Activated CD4-positive, alpha-beta T cell treated with anti-CD3 and anti-CD28 coated beads, Interleukin-2, Interleukin-4, amounts not matched to agents 100 ng/mL and 50 ng/mL, durations not matched to agents 16 hours and 8 hours (primary cell): ENCODE measurements at places on chromosomes 6 and 20.

DNA sequence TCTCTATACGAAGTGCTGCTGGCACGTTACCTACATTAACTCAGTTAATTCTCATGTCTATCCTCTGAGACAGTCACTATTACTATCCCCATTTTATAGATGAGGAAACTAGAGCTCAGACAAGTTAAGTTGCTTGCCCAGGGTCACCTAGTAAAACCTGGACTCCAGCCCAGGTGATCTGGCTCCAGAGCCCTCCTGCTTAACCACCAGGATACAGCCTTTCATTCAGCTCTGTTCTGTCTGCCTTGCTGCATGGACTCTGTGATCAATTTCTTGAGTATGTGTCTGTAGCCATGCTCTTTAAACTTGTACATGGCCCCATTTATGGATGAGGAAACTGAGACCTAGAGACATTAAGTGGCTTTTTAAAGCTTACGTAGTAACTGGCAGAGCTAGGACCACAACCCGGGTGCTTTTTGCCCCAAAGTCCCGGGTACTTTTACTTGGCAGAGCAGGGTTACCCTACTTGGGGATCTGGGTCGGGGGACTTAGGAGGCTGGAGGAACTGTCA lies 4.7 kb downstream of the CDKN1A start:
- no peak for DNase-seq

GRCh38 chr6:75936682-75937081 lies 135.8 kb downstream of the IMPG1 start:
- no peak for DNase-seq

DNA sequence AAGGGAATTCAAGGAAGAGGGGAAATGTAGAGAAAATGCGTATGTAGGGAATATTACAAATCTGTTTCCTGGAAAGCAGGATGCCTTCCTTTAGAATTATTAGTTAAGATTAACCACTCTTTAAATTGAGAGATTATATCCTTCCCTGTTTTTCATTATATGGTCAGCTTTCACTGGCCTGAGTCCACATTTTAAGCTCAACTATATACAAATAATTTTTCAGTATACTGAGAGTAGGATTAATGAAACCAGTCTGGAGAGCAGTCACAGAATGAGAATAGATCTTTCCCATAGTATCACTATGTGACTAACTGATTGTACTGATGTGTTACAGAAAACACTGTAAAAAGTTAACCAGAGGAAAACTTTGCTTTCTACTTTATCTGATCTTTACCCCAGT lies 306.3 kb downstream of the LAMA2 start:
- DNase-seq: no peak

DNA sequence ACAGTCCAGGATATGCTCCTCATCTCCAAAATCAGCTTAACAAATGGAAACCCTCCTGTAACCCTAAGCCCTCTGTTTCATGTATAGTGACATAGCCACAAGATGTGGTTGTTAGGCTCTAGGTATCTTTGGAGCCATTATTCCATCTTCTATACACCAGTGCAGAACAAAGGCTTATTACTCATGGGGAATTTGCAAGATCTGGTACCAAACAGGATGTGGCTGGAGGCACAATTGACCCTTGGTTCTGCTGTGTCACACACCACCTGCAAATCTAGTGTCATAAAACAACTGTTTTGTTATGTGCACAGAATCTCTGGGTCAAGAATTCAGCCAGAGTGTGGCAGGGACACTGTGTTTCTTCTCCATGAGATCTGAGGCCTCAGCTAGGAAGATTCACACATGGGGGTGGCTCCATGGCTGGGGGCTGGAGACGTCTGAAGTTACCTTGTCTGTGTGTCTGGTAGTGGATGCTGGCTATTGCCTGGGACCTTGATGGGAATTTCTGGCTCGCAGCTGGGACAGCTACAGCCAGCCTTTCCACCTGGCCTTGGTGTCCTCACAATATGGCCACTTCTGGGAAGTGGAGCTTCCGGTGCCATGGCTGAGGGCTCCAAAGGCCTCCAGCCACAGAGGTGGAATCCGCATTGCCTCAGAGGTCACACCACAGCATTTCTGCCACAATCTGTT lies 369.9 kb downstream of the CDH26 start:
- DNase-seq: no peak

- DNase-seq: peak; percentile 93
Measured at GRCh38 chr6:155223646-155224451, 40.0 kb upstream of the CLDN20 start.

- no peak for DNase-seq
Measured at GRCh38 chr6:40440053-40440452, 147.1 kb downstream of the LRFN2 start.

DNA sequence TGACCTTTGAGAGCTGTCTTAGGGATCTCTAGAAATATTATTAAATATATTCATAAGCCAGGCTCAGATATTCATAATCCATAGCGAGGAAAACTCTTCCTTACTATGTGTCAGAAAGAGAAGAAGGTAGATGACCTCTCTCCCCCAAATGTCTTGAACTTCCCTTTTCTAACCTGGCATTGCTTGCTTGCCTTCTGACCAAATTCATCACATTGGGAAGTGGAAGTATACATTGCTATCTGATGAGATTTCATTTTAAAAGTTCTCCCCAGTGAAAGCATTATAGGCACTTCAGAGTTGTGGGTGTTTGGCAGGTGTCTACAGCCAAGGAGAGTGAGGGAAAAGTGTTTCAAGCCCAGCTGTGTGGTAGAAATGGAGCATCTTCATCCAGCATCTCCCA lies 197.3 kb downstream of the ZFAND3 start:
- no peak for DNase-seq

- DNase-seq: peak; percentile 39
Measured at GRCh38 chr6:80163754-80164187, 57.3 kb downstream of the BCKDHB start.

GRCh38 chr20:53009979-53010735 lies 38.0 kb downstream of the TSHZ2 start:
- no peak for DNase-seq

GRCh38 chr6:22413681-22414311 lies 117.0 kb upstream of the PRL start:
- no peak for DNase-seq

GRCh38 chr6:161082215-161082614 lies 90.6 kb downstream of the MAP3K4 start:
- DNase-seq: no peak

DNA sequence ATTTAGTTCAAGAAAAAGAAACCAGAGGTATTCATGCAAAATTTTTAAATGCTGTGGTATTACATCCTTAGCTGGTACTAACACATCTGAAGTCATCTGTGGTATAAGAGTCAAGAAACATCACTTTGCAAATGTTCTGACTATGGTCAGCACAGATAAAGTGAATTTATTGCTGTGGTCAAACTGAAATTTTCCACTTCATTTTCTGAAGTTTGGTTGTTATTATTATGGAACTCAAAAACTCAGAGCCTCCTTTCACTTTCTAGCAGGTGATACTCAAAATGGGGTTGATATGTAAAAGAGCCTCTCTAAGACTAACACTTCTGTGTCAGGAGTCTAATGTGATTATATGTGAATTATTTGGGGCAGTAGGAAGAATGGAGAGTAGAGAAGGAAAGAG lies 257.8 kb downstream of the RNGTT start:
- DNase-seq: no peak

DNA sequence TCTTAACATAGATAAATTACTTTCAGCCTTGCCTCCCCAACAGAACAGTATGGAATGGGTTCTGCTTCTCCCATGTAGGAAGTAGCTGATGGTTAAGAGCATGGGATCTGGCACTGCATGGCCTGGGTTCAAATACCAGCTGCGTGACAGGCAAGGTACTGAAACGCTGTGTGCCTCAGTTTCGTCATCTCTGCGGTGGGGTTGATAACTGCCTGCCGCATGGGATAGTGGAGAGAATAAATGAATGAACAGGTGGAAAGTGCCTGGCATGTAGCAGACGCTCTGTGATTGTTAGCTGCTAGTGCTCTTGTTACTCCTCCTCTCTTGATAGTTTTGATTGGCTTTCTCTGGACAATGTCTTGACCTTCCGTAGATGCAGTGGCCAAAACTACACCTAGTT lies 213.3 kb downstream of the ZDHHC14 start:
- DNase-seq: no peak

DNA sequence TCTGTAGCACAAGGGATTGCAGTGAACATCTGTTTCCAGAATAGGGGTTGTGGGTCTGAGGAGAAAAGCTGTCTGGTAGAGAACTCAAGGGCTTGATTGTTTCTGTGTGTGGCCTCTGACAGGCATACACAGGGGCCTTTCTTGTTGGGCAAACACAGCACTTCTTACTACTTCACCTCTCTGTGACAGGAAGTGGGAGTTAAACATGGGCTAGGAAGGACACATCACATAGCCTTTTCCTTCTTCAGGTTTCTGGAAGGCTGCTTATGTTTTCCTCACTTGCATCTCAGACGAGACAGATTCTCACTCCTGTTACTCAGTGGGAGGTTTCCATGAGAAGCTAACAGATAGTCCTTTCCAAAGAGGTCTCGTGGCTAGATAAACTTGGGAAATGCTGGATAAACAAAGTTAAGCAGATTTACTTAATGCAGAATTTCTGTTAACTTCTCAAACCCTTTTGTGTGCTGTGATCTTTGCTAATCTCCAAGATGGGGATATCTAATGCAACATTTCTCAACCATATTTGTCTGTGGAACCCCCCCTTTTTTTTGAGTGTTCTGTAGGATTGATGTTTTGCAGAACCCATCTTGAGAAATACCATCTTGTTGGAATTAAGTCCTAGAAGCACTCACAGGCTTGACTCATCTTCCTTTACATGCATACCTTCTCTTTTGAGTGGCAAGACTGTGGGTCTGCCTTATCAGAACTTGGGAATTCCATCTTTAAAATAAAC lies 41.9 kb upstream of the RNF8 start:
- DNase-seq: no peak

GRCh38 chr6:148959008-148959407 lies 212.2 kb downstream of the UST start:
- no peak for DNase-seq

DNA sequence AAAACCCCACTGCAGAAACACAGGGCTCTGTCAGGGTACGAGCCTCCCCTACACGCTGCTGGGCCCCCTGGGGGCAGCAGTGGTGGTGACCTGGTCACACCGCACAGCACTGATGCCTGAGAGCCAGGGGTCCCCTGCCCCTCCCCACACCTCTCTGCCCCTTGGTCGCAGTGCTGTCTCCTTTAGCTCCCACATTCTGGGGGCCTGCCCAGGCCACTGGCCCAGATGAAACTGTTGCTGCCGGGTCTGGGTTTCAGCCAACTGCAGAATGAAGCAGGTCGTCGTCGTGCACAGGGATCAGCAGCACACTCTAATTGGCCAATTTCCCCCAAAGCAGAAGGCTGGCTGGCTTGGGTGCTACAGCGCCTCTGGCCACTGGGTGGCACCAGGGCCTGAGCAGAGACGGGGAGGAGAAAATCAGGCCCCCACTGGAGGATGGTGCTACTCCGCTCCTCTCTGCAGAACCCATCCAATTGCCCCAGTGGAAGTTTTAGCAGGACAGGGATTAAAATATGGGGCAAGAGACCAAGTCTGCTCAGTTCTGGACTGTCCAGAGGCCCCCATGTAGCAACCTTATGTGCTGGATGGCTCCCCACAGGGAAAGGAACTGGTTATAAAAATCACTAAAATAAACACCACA lies 26.1 kb downstream of the DIDO1 start:
- peak; percentile 80 for DNase-seq

GRCh38 chr20:63084563-63084927 lies 77.8 kb upstream of the BHLHE23 start:
- DNase-seq: no peak

GRCh38 chr20:32547753-32548034 lies 37.4 kb downstream of the NOL4L start:
- no peak for DNase-seq

DNA sequence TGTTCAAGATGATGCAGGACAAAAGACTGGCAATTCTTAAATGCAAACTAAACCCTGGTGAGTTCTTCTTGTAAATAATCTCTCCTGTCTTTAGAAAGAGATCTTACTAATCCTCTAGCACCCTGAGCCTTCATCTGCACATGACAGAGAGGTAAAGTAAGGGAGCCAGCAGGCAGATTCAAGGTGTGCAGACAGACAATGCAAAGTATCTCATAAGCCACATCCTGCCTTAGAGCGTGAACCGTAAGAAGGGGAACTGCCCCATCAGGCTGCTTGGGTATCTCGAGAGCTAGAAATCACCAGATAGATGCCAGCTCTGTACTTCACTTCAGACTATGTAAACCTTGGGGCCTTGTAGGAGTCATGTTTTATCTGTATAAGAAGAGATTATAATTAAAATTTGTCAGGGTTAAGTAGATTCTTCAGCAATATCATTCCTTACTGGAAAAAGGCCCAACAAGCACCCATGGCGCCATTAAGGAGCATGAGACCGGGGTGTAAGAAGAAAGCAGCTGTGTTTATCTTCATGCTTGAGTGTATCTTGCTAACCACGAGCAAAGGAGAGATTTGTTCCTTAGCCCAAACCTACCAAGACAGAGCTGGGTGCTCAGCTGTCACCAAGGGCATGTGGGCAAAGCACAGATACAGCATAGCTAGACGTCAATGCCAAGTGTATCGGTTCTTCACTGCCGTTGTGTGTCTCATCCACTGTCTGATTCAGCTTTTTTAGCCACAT lies 24.4 kb downstream of the CNR1 start:
- DNase-seq: no peak

GRCh38 chr20:44552050-44552449 lies 30.2 kb upstream of the SERINC3 start:
- no peak for DNase-seq

DNA sequence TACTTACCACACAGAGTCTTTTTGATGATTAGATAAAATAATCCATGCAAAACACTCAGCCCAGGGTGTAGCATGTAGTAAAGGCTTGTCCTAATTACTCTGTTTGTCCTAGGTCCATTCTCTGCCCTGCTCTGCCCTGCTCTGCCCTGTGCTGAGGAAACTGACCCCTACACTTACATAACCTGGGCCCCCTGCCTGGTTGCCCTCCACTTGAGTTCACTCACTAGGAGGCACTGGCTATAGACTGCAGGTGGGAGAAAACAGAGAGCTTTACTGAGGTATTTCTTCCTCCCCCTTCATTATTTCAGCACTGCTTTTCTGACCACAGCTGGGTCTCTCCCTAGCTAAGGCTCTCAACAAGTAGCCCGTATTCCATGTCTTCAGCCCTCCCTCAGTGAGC lies 70.9 kb upstream of the TBX18 start:
- DNase-seq: no peak

DNA sequence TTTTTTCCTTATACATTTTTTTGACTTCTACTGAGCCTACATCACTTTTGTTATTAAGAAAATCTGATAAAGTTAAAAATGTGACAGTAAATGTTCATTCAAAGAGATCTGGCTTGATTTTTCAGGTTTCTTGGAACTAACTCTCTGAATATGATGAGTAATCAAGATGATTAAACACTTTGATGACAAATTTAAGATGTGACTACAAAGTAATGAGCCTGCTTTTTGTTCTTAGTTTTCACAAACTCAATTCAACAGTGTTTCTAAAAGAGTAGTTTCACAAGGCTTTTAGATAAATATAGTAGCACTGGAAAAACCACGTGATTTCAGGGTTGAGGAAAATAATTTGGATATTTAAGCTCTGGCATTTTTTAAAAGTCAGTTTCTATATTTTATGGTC lies 37.9 kb upstream of the HDDC2 start:
- no peak for DNase-seq

DNA sequence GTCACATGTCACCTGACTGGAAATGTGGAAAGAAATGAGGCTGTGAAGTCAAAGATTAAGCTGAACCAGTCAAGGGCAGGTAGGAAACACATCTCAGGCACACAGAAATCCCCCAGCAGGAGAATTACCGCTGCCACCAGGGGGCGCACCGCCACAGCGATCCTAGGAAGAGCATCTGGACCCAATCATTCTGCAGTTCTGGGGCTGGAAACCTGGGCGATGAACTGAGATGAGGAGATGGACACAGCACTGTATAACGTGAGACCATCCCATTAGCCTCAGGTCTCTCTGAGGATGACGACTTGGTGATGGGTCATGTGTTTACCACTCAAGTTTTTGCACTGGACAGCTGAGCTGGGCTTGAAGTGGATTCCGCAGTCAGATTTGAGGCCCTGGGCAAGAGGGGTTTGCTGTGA lies 6.5 kb upstream of the SLC24A3 start:
- peak; percentile 69 for DNase-seq
